ENCODE measurements at places on chromosomes 6 and 20. TPM values are rescaled to one million over a fixed set of nuclear protein-coding genes. Genes with fewer than 3 reads are reported as not detected.

HLA-DRB1 gene
- 15.0 TPM for total RNA-seq

GTSF1L gene
- total RNA-seq, result not detected

EDN3 gene
- not detected for total RNA-seq

METTL24 gene
- total RNA-seq, result not detected

MUC21 gene
- not detected for total RNA-seq

DNA sequence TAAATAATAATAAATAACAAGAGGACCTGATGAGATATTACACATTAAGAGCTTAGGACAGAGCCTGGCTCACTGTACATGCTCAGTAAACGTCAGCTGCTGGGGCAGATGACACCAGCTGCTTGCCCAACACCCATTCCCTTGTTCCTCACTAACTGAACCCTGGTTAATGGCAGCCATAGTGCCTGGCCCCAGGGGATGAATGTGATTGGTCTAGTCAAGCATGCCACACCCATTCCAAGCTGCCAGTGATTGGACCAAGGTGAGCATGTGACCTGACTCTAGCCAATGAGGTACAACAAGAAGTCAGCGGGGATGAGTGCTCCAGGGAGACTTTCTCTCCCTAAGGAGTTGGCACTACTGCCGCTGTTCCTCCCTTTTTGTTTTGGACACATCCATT lies 85.1 kb upstream of the PTPN1 start:
- no peak for DNase-seq

DNA sequence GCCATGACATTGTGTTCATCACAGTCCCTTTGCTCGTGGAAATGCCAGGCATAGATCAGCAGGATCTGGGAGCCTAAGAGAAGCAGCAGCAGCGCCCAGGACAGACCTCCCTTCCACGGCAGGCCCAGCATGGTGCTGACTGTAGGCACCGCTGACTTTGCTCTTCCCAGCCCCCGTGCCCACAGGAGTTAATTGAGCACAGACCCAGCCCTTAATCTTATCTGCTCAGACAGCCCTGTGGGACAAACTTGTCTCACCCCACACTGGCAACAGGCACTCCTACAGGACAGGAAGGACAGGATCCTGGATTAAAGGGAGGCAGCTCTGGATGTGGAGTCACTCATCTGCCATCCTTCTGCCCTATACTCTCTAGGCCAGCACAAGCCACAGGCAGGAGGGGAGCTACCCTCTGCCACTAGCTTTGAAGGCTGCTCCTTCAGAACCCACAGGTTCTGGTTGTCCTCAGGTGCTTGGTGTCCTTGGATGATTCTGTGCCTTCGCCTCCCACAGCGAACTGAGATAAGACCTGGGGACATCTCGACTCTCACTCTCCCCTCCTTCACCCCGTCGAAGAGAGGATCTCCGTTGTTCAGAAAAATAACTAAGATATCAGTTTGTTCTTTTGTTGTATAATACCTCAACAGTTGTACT lies at the start of gene CST9L:
CST9L (minus strand) TSS at position 165 of the 651 bp plus-strand sequence; CDS start at position 131, 34 bp downstream.
- DNase-seq, result no peak

- DNase-seq, result no peak
Measured at GRCh38 chr20:62339647-62340062, 27.5 kb downstream of the LAMA5 start.

- no peak for DNase-seq
Measured at GRCh38 chr6:170238741-170239565, 51.9 kb downstream of the DLL1 start.

GRCh38 chr6:37875561-37876309 lies 56.2 kb downstream of the ZFAND3 start:
- no peak for DNase-seq

- DNase-seq, result no peak
Measured at GRCh38 chr6:40807484-40807883, 220.3 kb upstream of the LRFN2 start.

DNA sequence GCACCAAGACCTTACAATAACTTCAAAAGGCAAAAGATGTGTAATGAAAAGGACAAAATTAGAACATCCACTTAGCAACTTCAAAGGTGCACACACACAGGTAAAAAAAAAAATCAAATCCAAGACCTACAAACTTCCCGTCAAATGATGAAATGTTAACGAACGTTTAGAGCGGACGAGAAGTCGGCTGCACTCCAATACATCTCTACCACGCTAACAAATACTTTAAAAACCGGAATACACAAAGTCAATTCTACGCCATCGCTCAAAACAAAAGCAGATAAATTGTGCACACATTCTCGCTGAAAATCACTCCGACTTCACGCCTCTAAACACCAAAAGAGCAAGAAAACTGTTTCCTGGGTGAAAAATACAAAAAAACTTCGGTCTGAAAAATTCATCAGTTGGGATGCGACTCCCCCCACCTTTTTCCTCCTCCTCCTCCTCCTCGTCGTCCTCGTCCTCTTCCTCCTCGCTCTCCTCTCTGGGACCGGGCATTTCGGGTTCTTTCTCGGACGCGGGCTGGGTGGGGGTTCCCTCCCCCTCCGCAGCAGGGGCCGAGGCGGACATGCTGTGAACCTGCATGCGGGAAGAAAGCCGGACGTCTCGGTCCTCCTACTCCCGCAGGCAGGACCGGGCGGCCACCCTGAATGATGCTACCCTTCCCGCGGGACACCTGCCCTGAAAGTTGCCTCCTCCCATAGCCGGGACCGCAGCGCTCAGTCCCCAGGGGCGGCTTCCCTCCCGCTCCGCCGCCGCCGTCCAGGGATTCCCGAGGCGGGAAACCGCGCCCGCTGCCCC lies 712 bp downstream of the DEK start:
- no peak for DNase-seq

DNA sequence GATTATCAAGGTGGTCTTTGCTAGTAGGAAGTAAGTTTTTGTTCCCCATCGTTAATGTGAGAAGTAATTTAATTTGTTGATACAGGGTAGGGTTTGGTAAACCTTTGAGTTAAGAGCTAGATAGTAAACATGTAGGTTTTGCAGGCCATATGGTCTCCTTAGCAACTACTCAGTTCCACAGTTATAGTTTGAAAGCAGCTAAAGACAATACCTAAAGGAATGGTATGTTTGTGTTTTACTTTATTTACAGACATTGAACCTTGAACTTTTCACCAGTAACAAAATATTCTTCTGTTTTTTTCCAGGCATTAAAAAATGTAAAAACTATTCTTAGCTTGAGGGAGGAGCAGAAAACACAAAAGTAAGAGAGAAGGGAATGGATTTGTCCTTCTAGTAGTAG lies 1.7 kb downstream of the CAP2 start:
- DNase-seq, result no peak
